GM04503 (cell line): ENCODE measurements at places on chromosomes 11 and 22.

DNA sequence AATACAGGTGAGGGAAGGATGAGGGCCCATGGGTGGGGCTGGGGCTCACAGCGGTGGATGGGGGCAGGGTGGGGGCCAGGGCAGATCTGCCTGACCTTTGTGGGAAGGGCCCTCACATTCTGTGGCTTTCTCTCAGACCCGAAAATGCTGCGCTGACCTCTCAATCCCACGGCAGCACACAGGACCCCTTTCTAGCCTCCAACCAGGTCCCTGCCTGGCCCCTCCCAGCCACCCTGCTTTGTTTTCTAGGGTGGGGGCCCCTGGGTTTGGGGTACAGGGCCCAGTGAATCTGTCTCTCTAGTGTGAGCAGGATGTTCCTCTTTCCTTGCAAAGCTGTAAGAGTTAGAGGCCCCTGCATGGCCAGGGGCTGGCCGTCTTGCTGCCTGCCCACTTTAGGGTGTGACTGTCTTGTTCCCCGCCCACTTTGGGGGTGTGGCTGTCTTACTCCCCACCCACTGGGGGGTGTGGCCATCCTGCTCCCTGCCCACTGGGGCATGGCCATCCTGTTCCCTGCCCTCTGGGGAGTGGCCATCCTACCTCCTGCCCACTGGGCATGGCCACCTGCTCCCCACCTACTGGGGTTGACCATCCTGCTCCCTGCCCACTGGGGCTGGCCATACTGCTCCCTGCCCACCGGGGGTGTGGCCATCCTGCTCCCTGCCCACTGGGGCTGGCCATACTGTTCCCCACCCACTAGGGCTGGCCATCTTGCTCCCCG is 11.5 kb downstream of the PARVG start:
- no peak for DNase-seq

- no peak for DNase-seq
These were observed 23.9 kb downstream of the TSPAN32 start for GRCh38 chr11:2325719-2326118.

DNA sequence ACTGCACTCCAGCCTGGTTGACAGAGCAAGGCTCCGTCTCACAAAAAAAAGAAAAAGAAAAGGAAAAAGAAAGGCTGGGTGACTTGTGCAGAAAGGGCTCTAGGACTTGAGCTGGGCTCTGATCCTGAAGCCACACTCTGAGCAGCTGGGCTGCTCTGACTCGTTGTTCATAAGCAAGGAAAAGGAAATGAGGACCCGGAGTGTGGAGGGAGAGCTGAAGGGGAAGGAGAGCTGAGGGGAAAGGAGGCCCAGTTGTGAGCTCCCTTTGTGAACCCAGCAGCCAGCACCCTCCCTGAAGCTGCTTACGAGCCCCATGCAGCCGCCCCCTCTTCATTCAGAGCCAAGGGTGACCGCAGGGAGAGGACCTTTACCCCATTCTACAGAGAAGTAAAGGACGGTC is 12.3 kb upstream of the SH3BP1 start:
- no peak for DNase-seq

GRCh38 chr22:43957871-43958270 is 2.6 kb downstream of the SAMM50 start:
- no peak for DNase-seq

- no peak for DNase-seq
These were observed 25.2 kb downstream of the TSPAN32 start for GRCh38 chr11:2327032-2327431.

DNA sequence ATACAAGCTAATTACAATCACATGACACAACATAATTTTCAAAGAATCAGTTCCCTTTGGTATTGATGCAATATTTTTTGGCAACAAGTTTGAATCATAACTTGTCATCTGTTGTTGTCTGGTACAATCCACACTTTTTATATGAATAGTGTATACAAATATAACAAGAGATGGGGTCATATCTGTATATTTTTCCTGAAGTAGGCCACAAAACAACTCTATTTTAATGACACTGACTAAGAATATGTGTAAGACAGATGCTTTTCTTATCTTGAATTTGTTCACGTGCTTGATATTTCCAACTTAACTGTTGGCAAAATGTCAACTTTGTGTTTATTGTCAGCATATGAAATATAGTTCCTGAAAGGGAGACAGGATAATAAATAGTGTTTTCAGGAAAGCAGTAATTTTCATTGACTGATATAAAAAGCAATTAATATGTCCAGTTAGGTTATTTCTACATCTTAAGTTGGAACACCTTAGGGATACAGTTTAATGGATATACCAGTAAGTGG is 27.9 kb downstream of the NOX4 start:
- DNase-seq: no peak

DNA sequence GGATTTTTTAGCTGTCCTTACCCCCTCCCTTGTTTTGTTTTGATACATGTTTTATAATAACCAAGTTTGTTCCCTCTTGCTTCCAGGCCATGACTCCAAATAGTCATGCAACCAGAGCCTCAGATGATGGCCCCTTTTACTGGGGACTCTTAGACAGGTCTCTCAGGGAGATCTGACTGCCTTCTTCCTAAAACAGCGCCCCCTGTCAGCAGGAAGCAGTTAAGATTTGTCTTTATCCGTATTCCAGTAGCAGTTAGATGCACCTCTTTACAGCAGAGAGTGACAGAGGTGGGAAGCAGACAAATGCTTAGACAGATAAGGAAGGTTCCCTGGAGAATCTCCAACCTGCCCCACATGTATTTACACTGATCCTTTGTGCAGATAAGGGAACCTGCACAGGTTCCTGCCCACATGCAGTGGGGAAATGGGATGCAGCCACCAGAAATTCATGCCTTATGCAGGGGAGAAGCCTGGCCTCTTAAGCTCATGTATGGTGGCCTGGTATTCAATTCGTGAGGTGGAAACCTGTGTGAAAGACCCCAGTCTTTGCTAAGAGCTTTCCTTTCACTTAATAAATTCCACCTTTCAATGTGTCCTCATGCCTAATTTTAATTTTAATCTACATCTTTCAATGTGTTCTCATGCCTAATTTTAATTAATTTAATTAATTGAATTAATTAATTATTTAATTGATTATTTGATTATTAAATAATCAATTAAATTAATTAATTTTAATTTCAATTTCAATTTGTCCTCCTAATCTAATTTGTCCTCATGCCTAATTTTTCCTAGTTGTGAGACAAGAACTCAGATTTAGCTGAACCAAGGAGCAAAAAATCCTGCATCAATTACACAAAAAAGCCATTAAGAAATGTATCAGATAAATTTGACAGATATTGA is 11.5 kb upstream of the GLYAT start:
- DNase-seq: no peak

GRCh38 chr11:50080256-50080655 is 47.6 kb downstream of the OR4C45 start:
- no peak for DNase-seq
